SJCRH30 (cell line): ENCODE measurements at places on chromosomes 12 and 14. TPM values are rescaled to one million over a fixed set of nuclear protein-coding genes. Genes with fewer than 3 reads are reported as not detected.

FGD6 gene
- 9.2 and 10.7 TPM in 2 replicates for total RNA-seq

GPR84 gene
- not detected in 2 replicates for total RNA-seq

NPFF gene
- total RNA-seq: 0.43 TPM in 1 of 2 replicates, not detected in the other

VCPKMT gene
- 7.8 and 11.6 TPM in 2 replicates for total RNA-seq

TSPAN9 gene
- total RNA-seq: 194 and 210 TPM in 2 replicates

EFS gene
- total RNA-seq: 22.5 and 26.4 TPM in 2 replicates

BATF gene
- total RNA-seq: not detected in 2 replicates

- no peaks in the 10 kb centered on the region for H3K27me3 ChIP-seq
- DNase-seq: no peak
- H3K36me3 ChIP-seq: no peaks in the 10 kb centered on the region
- no peak overlapping the region for H3K4me3 ChIP-seq
- no peak overlapping the region for H3K27ac ChIP-seq
- peaks cover 6% of the 10 kb centered on the region; the same call in 1 of the 2 replicates for H3K4me1 ChIP-seq
Observed at GRCh38 chr12:3913278-3913677, 40.1 kb upstream of the PARP11 start.

GRCh38 chr12:104339663-104340062, 36.1 kb downstream of the EID3 start:
- H3K4me1 ChIP-seq: no peaks in the 10 kb centered on the region
- H3K4me3 ChIP-seq: no peak overlapping the region
- H3K36me3 ChIP-seq: peaks cover 27% of the 10 kb centered on the region
- H3K27me3 ChIP-seq: no peaks in the 10 kb centered on the region
- no peak overlapping the region for H3K27ac ChIP-seq

DNA sequence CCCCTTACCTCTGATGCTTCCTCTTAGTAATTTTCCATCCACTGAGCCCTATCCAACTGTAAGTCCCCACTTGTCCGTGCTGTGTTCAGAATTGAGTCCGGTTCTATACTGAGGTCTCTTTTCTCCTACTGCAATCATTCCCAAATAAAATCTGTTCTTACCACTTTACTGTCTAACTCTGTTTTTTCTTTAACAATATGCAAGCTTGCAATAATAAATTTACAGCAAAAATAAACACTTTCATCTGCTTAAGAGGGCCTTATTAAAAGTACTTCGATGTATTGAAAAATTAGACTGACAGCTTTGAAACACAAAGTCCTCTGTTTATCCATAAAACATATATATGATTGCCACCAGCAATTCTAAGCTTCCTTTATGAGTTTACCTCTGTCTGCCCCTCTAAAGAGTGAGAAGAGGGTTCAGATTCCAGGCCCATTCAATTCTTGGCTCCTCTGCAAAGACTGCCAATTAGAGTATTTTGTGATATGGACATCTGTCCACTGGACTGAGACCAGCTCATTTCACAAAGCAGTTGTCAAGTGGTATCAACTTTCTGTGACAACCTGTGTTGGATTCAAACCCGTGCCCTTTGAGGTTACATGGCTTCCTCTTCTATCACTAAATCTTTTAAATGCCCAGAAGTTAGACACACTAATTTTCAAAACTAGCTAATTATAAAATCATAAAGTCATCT, 39.9 kb upstream of the G2E3 start:
- H3K4me3 ChIP-seq: no peak overlapping the region
- DNase-seq: no peak
- H3K27me3 ChIP-seq: no peaks in the 10 kb centered on the region
- H3K4me1 ChIP-seq: no peaks in the 10 kb centered on the region
- no peaks in the 10 kb centered on the region for H3K36me3 ChIP-seq

- peak; percentile 56 for DNase-seq
- H3K27me3 ChIP-seq: no peaks in the 10 kb centered on the region
- H3K27ac ChIP-seq: peak overlapping the region; percentile 81
- peaks cover 5% of the 10 kb centered on the region; the same call in 1 of the 2 replicates for H3K36me3 ChIP-seq
- H3K4me1 ChIP-seq: no peaks in the 10 kb centered on the region
- H3K4me3 ChIP-seq: peak overlapping the region; percentile 89
Observed at GRCh38 chr14:77761205-77761931, 412 bp upstream of the SNW1 start.

DNA sequence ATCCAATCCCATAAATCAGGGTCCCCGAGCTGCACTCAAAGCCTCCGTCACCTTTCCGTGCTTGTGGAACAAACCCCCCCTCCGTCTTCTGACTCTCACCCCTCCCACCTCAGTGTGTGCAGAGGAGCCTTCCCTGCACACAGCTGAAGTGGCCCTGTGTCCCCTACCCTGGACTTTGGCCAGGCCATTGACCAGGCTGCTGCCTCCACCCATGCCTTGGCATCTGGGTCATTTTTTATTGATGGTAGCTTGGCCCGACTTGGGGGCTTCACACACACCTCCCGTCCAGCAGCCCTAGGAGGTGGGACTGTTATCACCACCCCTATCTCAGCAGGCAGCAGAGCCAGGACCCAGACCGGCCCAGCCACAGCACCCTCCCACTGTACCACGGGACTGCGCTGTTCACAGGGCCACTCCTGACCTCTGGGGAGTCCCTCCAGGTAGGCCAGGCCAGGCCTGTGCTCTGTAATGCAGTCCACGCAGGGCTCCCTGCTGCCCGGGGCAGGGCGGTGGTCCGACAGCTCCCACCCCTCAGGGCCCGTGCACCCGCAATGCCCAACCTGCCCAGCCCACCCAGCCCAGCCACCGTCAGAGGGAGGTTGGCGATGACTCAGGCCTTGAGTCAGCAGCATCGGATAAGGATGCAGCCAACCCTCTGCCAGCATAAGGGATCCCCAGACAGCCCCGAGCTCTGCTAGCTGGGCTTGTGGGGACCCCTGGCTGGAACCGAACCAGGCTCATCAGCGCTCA, 9.2 kb upstream of the INF2 start:
- H3K27ac ChIP-seq: peak overlapping the region; percentile 53; the same call in 1 of the 2 replicates
- peaks cover 54% of the 10 kb centered on the region for H3K4me1 ChIP-seq
- no peaks in the 10 kb centered on the region for H3K36me3 ChIP-seq
- DNase-seq: no peak

- DNase-seq: no peak
- H3K27me3 ChIP-seq: no peaks in the 10 kb centered on the region; the same call in 1 of the 2 replicates
- H3K4me1 ChIP-seq: no peaks in the 10 kb centered on the region
- H3K27ac ChIP-seq: no peak overlapping the region
Observed at GRCh38 chr14:91611528-91611927, 101.4 kb upstream of the PPP4R3A start.

GRCh38 chr14:104738375-104739019, 14.4 kb upstream of the SIVA1 start:
- peaks cover 8% of the 10 kb centered on the region; the same call in 1 of the 2 replicates for H3K4me1 ChIP-seq
- no peak for DNase-seq

DNA sequence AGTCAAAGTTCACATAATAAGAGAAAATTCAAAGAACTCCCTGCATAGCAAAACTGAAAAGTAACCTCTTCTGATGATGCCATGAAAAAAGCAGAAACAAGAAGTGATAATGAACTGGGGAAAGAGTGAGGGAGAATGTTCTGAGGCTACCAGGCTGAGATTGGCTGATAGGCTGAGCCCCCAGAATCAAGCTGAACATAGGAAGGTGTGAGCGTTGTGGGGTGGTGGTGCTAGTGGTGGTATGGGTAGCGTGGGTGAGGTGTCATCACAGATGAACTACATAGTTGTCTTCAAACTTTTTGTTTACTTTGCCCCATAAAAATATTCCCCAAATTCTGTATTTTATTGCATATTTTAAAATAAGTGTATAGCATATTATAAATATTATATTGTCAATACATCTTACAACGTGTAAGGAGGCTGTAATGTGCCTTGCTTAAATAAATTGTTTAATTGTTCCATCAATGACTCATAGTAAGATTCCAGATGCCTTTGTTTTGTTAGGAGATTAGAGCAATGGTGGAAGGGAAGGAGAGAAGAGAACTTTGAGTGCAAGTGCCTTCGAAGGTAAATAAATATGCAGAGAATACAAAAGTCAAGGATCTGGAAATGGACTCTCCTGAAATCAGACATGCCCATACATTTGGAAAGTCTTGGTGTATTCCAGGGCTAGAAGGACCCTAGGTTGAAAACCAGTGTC, 15.8 kb upstream of the CFAP54 start:
- H3K27ac ChIP-seq: no peak overlapping the region
- H3K4me3 ChIP-seq: no peak overlapping the region
- no peaks in the 10 kb centered on the region for H3K36me3 ChIP-seq
- DNase-seq: no peak

GRCh38 chr12:107228076-107228475, 134.7 kb upstream of the CRY1 start:
- H3K36me3 ChIP-seq: no peaks in the 10 kb centered on the region
- no peak overlapping the region for H3K27ac ChIP-seq
- no peak for DNase-seq
- H3K4me1 ChIP-seq: peaks cover 12% of the 10 kb centered on the region; the same call in 1 of the 2 replicates
- H3K27me3 ChIP-seq: no peaks in the 10 kb centered on the region

GRCh38 chr14:34691206-34691605, 23.2 kb downstream of the CFL2 start:
- H3K27me3 ChIP-seq: no peaks in the 10 kb centered on the region
- H3K27ac ChIP-seq: no peak overlapping the region
- H3K4me3 ChIP-seq: no peak overlapping the region

DNA sequence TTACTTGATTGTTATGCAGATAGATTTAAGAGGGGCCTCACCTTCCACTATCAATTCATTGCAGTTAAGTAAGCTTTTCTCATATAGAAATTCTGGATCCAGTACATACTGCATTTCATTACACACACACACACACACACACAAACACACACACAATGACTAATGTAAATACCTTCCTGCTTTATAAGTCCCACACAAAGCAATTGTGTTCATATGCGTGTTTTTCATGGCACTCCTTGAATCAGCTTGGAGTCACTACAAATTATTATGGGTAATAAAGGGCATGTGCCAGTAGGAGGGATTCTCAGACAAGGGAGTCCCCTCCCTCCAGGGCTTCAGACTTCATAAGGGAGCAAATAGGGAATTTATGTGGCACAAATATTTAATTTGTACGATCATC, 4.5 kb downstream of the MIPOL1 start:
- no peak overlapping the region for H3K4me3 ChIP-seq
- no peak overlapping the region for H3K27ac ChIP-seq
- H3K27me3 ChIP-seq: no peaks in the 10 kb centered on the region

- DNase-seq: no peak
- no peak overlapping the region for H3K27ac ChIP-seq
- no peaks in the 10 kb centered on the region for H3K27me3 ChIP-seq
- H3K4me1 ChIP-seq: peaks cover 17% of the 10 kb centered on the region
- no peak overlapping the region for H3K4me3 ChIP-seq
- no peaks in the 10 kb centered on the region for H3K36me3 ChIP-seq
Observed at GRCh38 chr14:90523544-90523943, 126.7 kb downstream of the CALM1 start.

DNA sequence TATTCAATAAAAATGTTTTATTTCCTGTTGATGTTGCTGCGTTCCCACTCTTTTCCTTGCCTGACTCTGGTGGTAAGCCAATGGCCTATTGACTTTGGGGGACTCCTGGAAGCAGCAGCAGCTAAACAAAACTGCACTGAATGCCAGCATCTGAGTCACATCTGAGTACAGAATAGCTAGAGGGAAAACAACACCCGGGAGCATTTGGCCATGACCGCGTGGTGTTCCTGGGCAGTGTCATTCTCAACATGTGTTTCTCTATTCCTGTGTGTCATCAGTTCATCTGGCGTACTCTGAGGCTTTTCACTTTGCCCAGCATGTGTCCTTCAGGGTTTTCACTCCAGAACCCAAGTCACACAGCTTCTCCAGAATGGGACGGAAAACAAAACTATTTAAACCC, 238.8 kb downstream of the PAWR start:
- H3K4me1 ChIP-seq: no peaks in the 10 kb centered on the region
- H3K27ac ChIP-seq: no peak overlapping the region
- no peak for DNase-seq
- no peaks in the 10 kb centered on the region for H3K27me3 ChIP-seq
- no peak overlapping the region for H3K4me3 ChIP-seq

- no peak overlapping the region for H3K27ac ChIP-seq
- DNase-seq: no peak
- no peaks in the 10 kb centered on the region for H3K27me3 ChIP-seq
- no peak overlapping the region for H3K4me3 ChIP-seq
Observed at GRCh38 chr14:49607583-49607982, 8.8 kb downstream of the LRR1 start.

DNA sequence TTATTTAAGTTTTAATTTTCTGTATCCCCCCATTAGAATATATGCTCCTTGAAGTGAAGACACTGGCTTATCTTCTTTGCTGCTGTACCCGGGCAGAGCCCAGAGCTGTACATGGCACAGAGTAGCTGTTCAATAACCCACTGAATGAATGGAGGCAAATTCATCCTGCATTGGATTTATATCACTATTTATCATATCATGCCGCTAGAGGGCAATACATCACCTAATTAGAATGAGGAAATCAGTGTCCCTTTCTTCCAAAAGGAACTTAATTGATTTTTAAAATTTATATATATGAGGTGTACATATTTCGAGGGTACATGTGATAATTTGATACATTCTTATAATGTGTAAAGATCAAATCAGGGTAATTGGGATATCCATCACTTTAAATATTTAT, 89.2 kb upstream of the TMEM260 start:
- H3K27ac ChIP-seq: no peak overlapping the region
- DNase-seq: no peak
- H3K4me1 ChIP-seq: no peaks in the 10 kb centered on the region

DNA sequence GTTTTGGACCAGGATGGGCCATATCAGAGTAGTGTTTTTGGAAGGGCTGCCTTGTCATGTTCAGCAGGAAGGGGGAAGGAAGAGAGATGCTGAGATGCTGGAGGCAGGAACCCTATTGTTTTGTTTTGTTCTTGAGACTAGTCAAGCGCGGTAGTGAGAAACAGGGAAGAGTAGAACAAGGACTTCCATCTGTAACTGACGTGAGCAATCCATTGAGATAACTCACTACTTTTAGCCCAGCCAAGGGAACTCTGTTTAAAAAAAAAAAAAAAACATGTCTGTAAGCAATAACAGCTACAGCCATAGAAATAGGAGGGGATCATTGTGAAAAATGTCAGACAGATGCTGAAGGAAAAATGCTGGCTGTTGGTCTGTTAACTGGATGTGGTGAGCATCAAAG, 34.0 kb downstream of the CD9 start:
- no peak overlapping the region for H3K27ac ChIP-seq
- H3K4me3 ChIP-seq: no peak overlapping the region
- H3K36me3 ChIP-seq: peaks cover 32% of the 10 kb centered on the region

DNA sequence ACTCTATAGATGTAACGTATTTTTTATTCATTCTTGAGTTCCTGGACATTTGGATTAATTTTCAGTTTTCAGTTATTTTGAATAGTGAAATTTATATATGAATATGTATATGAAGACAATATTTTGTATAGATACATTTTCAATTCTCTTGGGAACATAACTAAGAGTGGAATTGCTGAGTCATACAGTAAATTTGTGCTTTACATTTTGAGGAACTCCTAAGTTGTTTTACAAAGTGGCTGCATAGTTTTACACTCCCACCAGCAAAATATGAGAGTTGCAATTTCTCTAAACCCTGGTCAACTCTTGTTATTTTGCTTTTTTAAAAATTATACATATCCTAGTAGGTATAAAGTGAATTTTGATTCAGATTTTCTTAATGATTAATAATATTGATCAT, 1838.6 kb upstream of the SEL1L start:
- no peak overlapping the region for H3K4me3 ChIP-seq
- H3K36me3 ChIP-seq: no peaks in the 10 kb centered on the region
- no peaks in the 10 kb centered on the region for H3K4me1 ChIP-seq
- H3K27ac ChIP-seq: no peak overlapping the region
- no peak for DNase-seq

GRCh38 chr12:108525681-108526080, 10.6 kb downstream of the FICD start:
- no peaks in the 10 kb centered on the region for H3K27me3 ChIP-seq
- H3K36me3 ChIP-seq: peaks cover 81% of the 10 kb centered on the region
- no peaks in the 10 kb centered on the region for H3K4me1 ChIP-seq
- H3K27ac ChIP-seq: no peak overlapping the region
- no peak overlapping the region for H3K4me3 ChIP-seq
- DNase-seq: no peak
